H1 (cell line): ENCODE measurements at places on chromosomes 5 and 9. TPM values are rescaled to one million over a fixed set of nuclear protein-coding genes. Genes with fewer than 3 reads are reported as not detected.

PCDHGB4 gene
- total RNA-seq: 7.8 and 9.1 TPM in 2 replicates

SLC6A18 gene
- total RNA-seq: not detected in 2 replicates

PCDHGA8 gene
- 1.4 and 1.7 TPM in 2 replicates for total RNA-seq

TBCA gene
- 315 and 320 TPM in 2 replicates for total RNA-seq

ORM2 gene
- 0.90 TPM in 1 of 2 replicates, not detected in the other for total RNA-seq

FAM120AOS gene
- total RNA-seq: 37.6 and 41.6 TPM in 2 replicates

C9 gene
- total RNA-seq: not detected in 2 replicates

SPINK4 gene
- not detected in 2 replicates for total RNA-seq

IL9 gene
- total RNA-seq: not detected in 2 replicates

PDLIM4 gene
- total RNA-seq: 8.3 and 10.7 TPM in 2 replicates

NFIB gene
- total RNA-seq: 11.6 and 13.1 TPM in 2 replicates

ROR2 gene
- 4.0 and 4.3 TPM in 2 replicates for total RNA-seq

SCAI gene
- 19.8 and 21.8 TPM in 2 replicates for total RNA-seq

TMC1 gene
- total RNA-seq: 0.82 and 0.95 TPM in 2 replicates
